Osteoblast (primary cell): ENCODE measurements at places on chromosomes 12 and 14.

GRCh38 chr14:63893701-63894458, 41.1 kb downstream of the SYNE2 start:
- no peak overlapping the region for H3K4me3 ChIP-seq
- H3K27me3 ChIP-seq = no peaks in the 10 kb centered on the region
- H3K4me1 ChIP-seq = peaks cover 42% of the 10 kb centered on the region
- peak overlapping the region; percentile 52 for H3K27ac ChIP-seq
- peak; percentile 85 for DNase-seq

DNA sequence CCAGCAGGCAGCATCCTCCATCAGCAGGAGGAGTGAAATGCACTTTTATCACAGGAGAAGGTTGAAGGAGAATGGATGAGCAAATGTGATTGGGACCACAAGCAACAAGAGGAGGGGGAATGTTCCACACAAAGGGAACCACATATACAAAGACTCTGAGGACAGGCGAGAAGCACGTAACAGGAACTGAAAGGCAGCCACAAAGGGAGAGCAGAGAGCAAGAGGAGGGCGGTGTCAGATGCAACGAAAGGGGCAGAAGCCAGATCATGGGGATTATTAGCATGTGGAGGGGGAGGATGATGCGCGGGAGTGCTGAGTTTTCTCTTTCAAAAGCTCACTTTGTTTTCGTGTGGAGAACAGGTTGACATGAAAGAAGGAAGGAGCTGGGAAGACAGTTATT, 241.1 kb downstream of the SPTSSA start:
- H3K27me3 ChIP-seq = no peaks in the 10 kb centered on the region
- H3K4me1 ChIP-seq = no peaks in the 10 kb centered on the region
- no peak overlapping the region for H3K27ac ChIP-seq

GRCh38 chr14:55448141-55448614, 7.8 kb upstream of the TBPL2 start:
- H3K36me3 ChIP-seq = no peaks in the 10 kb centered on the region
- H3K4me1 ChIP-seq = peaks cover 42% of the 10 kb centered on the region
- no peaks in the 10 kb centered on the region for H3K27me3 ChIP-seq
- H3K27ac ChIP-seq = peak overlapping the region; percentile 97

- H3K4me1 ChIP-seq = peaks cover 44% of the 10 kb centered on the region
- no peaks in the 10 kb centered on the region for H3K36me3 ChIP-seq
- no peak overlapping the region for H3K4me3 ChIP-seq
- DNase-seq = peak; percentile 36
- no peaks in the 10 kb centered on the region for H3K27me3 ChIP-seq
These were observed 58.1 kb upstream of the PCED1B start for GRCh38 chr12:47021298-47021697.

DNA sequence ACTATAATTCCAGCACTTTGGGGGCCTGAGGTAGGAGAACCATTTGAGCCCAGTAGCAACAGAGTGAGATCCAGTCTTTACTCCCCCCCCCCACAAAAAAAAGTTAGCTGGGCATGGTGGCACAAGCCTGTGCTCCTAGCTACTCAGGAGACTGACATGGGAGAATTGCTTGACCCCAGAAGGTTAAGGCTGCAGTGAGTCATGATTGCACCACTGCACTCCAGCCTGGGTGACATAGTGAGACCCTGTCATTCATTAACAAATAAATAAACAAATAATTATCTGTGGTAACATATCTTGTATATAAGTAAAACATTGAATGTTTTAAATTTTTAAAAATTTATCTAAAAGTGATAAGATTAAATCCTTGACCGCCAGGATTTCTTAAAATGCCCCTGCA, 4.8 kb downstream of the ENTPD5 start:
- no peak overlapping the region for H3K27ac ChIP-seq
- no peaks in the 10 kb centered on the region for H3K27me3 ChIP-seq
- H3K4me1 ChIP-seq = peaks cover 4% of the 10 kb centered on the region
- H3K36me3 ChIP-seq = peaks cover 38% of the 10 kb centered on the region

DNA sequence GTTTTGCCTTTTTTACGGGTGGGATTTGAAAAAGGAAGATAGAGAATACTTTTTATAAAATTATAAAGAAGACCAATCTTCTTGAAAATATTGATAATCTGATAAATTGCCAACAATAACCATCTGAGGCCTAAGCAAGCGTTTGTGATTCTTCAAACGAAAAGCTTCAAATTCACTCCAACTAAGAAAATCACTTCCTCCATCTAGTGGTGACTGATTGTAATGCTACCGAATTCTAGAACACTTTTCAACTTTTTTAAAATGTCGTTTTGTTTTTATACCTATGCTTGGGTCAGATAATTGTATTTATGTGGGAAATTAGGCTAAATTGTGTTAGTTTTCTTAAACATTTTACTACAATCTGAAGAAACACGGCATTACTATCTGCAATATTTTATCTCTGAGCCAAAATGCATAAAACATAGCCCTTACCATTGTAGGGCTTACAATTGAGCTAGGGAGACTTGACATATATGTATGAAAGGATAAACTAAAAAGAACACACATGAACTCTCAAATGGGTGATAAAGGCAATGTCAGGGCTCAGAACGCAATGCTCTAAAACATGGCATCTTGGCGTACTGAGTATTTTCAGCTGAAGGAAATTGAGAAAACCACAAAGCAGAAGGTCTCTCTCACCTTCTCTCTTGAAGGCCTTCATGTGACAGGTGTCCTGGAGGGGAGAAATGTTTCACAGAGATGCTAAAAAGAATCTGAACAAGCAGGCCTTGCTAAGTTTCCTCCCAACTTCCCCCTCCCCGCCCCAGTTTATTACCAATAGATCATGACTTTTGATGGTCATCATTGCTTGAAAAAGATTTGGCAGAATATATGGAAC, 36.8 kb upstream of the G2E3 start:
- no peak overlapping the region for H3K27ac ChIP-seq
- H3K36me3 ChIP-seq = no peaks in the 10 kb centered on the region
- H3K4me3 ChIP-seq = no peak overlapping the region
- H3K4me1 ChIP-seq = no peaks in the 10 kb centered on the region

- H3K4me1 ChIP-seq = no peaks in the 10 kb centered on the region
- DNase-seq = no peak
- H3K4me3 ChIP-seq = no peak overlapping the region
These were observed 571.5 kb upstream of the FBXO33 start for GRCh38 chr14:40003773-40004172.

DNA sequence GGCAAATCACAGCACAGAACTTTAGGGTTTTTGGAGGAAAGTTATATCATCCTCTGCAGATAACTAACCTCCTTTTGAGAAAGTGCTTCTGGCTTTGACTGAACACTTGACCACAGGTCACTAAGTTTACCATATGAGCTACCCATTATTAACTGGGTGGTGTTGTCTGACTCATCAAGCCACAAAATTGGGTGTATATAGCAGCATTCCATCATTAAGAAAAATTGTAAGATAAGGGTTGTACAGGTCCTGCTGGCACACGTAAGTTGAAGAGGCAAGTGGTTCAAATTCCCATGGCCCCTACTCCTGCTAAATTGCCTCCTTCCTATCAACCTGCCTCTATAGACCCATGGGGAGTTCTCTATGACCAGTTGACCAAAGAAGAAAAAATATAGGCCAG, 39.5 kb downstream of the L2HGDH start:
- no peak overlapping the region for H3K27ac ChIP-seq
- DNase-seq = no peak
- no peaks in the 10 kb centered on the region for H3K27me3 ChIP-seq

DNA sequence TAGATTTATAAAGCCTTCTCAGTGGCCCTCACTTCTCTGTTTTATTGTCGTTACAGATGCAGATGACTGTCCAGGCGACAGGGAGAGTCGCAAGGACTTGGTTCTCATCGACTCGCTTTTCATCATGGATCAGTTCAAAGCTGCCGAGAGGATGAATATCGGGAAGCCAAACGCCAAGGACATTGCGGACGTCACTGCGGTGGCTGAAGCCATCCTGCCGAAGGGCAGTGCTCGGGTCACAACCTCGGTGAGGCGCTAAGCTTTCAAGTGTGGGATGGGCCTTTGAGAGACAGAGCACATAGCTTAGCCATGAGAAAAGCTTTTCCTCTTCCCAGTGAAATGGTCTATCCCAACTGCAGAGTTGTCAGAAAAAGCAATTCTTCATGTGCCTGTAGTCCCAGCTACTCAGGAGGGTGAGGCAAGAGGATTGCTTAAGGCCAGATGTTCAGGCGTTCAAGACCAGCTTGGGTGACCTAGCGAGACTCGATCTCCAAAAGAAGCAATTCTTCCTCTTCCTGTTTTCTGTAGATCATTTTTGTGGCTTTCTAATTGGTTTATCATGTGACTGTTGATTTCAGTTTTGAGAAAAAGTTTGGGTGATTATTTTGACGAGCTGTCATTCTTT, 56.4 kb downstream of the EP400 start:
- peaks cover 34% of the 10 kb centered on the region for H3K36me3 ChIP-seq
- no peak overlapping the region for H3K4me3 ChIP-seq
- no peak overlapping the region for H3K27ac ChIP-seq
- peaks cover 15% of the 10 kb centered on the region for H3K4me1 ChIP-seq

- no peaks in the 10 kb centered on the region for H3K4me1 ChIP-seq
- no peak for DNase-seq
- no peaks in the 10 kb centered on the region for H3K36me3 ChIP-seq
- H3K27me3 ChIP-seq = peaks cover 3% of the 10 kb centered on the region
- H3K4me3 ChIP-seq = no peak overlapping the region
These were observed 30.0 kb upstream of the ANP32D start for GRCh38 chr12:48442179-48442847.

DNA sequence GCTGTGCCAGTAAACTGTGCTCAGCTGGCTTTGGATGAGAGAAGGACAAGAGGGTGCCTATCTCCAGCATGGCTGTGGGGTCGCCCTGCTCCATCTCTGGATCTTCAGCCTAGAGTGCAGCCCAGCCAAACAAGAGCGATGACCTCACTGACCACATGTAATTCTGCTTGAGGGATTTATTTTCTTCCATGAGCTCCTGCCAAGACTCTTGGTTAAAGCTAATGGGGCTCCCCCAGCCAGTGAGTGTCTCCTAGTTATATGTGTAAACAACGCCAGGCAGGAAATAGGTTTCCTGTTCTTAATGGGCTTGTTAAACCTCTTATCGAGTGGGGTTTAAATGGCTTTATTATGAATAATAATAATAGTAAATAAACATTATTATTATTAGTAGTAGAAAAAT, 397.2 kb downstream of the NRXN3 start:
- no peaks in the 10 kb centered on the region for H3K4me1 ChIP-seq
- peak; percentile 58 for DNase-seq
- H3K36me3 ChIP-seq = no peaks in the 10 kb centered on the region
- no peaks in the 10 kb centered on the region for H3K27me3 ChIP-seq

DNA sequence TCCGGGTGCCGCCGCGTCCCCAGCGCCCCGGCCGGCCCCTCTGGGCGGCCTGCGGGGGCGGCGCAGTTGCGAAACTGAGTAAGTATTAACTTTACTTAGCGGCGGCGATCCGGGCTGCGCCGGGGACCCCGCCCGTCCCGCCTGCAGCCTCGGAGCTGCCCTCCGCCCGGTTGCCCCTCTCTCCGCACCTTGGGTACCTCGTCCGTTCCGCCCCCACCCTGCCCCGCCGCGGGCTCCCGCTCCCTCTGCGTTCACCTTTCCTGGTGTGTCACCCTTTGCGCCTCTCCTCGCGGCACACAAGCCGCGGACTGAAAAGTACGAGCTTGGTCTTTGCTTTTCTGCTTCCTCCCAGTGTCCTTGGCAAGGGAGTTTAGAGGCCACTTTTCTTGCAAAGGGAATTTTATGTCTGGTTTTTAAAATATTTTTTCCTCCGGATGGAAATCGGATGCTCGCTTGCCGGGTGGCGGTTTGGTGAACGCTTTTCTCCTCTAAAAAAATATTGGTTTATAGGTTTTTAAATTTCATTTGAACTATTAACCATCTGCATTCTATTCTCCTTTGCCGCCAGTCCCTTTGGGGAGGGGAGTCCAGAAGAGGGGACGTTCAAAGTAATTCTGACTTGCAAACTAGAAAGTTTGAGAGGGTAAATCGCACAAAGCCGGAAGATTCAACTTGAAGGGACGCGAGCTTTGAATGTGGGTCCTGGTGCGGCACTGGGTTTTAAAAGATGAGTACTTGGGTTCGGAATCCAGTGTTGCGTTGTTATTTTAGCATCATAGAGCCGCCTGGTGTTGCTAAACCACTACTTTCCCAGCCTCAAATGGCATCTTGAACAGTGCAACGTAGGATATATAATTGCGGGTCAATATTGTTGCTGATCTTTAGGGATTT, 834 bp downstream of the RASSF8 start:
- H3K27ac ChIP-seq = peak overlapping the region; percentile 98
- peaks cover 14% of the 10 kb centered on the region for H3K4me1 ChIP-seq
- H3K4me3 ChIP-seq = peak overlapping the region; percentile 90

DNA sequence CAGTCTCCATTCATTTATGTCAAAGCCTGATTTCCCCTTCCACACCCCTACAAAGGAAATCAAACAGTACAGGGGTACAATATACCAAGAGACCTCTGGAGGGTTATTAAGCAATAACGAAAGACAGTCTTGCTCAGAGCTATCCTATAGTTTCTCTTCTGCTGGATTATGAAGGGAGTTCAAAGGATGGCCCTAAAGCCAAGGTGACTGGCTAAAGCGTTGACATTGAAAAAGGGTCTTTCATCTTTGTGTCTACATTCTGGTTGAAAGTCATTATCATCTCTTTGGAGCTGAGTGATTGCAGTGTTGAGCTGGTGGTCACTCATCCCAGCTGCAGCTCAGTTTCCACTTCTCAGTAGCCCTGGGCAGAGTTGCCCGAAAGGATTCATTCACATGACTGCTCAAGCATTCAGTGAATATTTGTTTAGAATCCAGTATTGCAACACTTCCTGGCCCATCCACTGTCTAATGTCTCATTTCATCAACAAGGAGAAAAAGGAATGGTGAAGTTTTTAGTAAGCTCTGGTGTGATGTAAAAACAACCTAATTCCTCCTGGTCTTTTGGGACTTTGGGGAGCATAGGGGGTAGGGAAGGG, 19.2 kb upstream of the TBX5 start:
- no peaks in the 10 kb centered on the region for H3K4me1 ChIP-seq
- H3K36me3 ChIP-seq = no peaks in the 10 kb centered on the region
- no peak overlapping the region for H3K4me3 ChIP-seq
- DNase-seq = no peak
- no peak overlapping the region for H3K27ac ChIP-seq

DNA sequence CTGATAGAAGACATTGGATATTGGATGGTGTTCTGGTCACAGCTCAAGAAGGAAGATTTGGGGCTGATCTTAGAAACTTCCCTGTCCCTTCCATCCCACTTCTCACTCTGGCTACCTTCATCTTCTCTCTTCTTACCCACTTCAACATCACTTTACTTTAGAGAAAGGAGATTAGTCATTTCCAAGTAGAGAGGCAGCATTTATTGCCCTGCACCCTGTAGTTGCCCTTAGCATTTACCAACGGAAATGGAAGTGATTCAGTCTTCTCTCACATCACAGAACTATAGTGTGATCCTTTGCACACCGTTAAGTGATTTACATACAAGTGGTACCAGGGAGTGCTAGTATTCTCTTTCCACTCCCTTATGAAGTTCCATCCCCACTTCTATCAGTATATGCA, 52.4 kb downstream of the PHLDA1 start:
- H3K27ac ChIP-seq = peak overlapping the region; percentile 91
- DNase-seq = no peak
- H3K27me3 ChIP-seq = no peaks in the 10 kb centered on the region
